ENCODE measurements at places on chromosomes 5 and 9. TPM values are rescaled to one million over a fixed set of nuclear protein-coding genes. Genes with fewer than 3 reads are reported as not detected.

- peaks cover 8% of the 10 kb centered on the region for H3K4me1 ChIP-seq
- no peak overlapping the region for H3K27ac ChIP-seq
- H3K27me3 ChIP-seq: no peaks in the 10 kb centered on the region
- peaks cover 45% of the 10 kb centered on the region for H3K36me3 ChIP-seq
- H3K4me3 ChIP-seq: no peak overlapping the region
- DNase-seq: no peak
Measured at GRCh38 chr5:448061-448765, 5.2 kb downstream of the EXOC3 start.

DNA sequence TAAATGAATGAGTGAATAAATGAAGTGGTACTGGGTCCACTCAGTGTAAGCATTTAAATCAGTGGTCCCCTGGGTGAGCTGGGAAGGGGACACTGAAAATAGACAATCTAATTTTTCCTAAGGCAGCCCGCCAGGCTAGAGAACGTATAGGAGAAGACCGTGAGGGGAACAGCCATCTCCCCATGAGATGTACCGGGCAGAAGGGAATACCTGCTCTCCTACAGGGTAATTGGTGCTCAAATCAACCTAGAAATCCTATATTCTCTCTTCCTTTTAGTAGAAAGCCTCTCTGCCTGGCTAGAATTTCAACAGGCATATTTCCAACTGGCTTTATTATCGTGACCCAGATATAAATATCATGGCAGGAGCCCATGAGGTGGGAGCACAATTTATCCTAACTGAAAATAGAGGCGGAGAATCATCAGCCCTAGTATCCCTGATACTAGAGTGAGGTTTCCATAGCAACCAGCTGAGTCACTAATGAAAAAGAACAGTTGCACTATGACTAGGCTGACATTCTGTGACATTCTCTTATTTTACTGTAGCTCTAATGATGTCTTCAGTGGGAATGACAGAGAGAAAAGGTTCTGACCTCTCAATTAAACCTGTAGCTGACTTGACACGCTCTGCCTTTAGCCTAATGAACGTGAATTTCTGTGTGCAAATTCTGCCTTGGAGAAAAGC is 96.5 kb upstream of the CAST start:
- no peak overlapping the region for H3K4me3 ChIP-seq
- H3K4me1 ChIP-seq: no peaks in the 10 kb centered on the region
- H3K27me3 ChIP-seq: no peaks in the 10 kb centered on the region
- H3K27ac ChIP-seq: no peak overlapping the region

DNA sequence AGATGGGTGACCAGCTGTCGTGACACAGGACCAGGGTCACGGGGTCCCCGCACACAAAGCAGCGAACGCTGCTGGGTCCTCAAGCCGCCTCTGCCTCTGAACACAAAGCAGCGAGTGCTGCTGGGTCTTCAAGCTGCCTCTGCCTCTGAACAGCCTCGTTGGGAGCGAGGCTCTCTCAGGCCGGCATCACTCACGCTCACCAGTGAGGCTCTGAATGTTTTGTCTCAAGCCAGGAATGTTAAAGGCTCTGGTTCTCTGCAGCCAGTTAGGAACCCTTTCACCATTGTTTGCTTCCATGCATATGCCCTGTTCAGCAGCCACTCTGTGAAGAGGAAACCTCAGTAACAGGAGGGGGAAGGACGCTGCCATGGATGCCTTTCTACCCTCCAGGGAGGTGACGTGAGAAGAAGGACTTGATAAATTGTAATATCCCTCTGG is 82.7 kb upstream of the TAF11L2 start:
- no peak overlapping the region for H3K27ac ChIP-seq
- no peaks in the 10 kb centered on the region for H3K36me3 ChIP-seq
- peaks cover 1% of the 10 kb centered on the region for H3K4me1 ChIP-seq
- H3K27me3 ChIP-seq: 0 out of 2 replicates have a peak, but pooled peaks cover 3% of the 10 kb centered on the region

- peak; percentile 21 for DNase-seq
- H3K4me1 ChIP-seq: no peaks in the 10 kb centered on the region
- no peaks in the 10 kb centered on the region for H3K36me3 ChIP-seq
Measured at GRCh38 chr5:90434116-90434714, 24.7 kb upstream of the CETN3 start.

DNA sequence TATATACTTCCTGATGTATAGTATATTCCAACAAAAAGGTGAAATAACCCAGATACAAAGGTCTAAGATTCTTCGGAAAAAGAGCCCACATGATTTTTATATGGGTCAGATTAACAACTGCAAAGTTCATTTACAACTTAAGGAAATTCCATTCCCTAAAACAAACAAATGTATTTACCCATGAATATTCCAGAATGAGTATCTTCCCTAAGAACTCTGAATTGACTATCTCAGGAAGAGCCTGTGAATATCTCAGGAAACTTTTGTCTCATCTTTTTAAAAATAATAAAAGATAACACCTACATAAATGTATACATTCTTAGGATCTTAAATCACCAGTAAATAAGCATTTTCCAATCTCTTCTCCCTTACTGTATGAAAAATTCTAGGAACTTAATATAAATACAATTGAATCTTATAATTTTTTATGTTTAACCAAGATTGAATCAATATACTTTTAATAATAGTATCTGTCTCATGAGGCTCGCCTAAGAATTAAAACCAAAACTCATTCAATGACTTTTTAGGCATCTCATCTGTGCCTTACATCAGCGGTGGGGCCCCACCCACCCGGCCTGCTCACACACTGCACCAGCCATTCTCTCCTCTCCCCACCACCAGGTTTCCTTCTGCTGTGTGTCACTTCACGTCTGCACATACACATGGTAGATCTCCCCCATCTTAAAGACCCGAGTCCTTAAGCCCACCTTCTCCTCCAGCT is 78.1 kb downstream of the RAPGEF1 start:
- no peaks in the 10 kb centered on the region for H3K27me3 ChIP-seq
- no peak for DNase-seq
- no peaks in the 10 kb centered on the region for H3K36me3 ChIP-seq
- H3K27ac ChIP-seq: no peak overlapping the region

DNA sequence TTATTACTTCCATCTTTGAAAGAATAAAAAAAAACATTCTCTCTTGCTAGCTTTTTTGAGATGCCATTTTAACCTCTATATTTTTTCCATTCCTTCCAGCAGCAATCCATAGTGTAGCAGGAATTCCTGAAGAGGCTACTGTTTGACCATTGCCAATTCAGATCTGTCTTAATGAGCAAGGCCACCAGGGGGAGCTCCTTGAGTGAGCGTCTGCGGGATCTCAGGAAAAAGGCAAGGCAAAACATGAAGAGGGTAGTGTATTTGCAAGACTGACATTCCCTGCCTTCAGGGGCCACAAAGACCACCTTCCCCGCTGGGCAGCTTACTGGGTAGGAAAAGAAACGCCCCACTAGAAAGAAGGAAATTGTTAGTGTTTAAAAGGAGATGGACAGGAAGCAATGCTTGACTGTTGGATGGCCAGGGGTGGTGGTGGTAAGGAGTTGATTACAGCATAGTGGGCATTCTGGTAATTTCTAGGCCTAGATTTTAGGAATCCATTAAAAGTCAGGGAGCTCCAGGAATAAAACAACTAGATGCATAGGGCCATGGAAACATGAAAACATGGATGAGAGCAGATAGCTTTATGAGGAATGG is 206.6 kb upstream of the HAPLN1 start:
- peak; percentile 98 for DNase-seq
- H3K4me3 ChIP-seq: no peak overlapping the region
- H3K27ac ChIP-seq: no peak overlapping the region
- H3K36me3 ChIP-seq: no peaks in the 10 kb centered on the region
- no peaks in the 10 kb centered on the region for H3K4me1 ChIP-seq

DNA sequence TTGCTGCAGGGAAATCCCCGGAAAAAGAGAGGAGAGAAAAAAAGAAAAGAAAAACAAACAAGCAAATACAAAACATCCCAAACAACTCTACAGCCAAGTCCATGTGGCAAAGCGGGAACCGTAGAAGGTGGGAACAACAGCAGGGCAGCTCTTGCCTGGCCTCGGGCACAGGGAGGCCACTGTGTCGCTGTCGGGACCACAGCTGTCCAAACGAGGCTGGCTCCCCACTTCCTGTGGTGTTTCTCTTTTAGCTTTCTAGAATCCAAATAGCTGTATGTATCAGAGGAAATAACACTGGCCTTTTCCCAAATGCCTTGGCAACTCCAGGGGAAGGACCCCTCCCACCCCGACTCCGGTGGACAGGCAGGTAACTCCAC is 41.6 kb upstream of the EQTN start:
- no peak overlapping the region for H3K4me3 ChIP-seq
- peaks cover 12% of the 10 kb centered on the region for H3K4me1 ChIP-seq
- no peaks in the 10 kb centered on the region for H3K36me3 ChIP-seq
- no peak for DNase-seq

DNA sequence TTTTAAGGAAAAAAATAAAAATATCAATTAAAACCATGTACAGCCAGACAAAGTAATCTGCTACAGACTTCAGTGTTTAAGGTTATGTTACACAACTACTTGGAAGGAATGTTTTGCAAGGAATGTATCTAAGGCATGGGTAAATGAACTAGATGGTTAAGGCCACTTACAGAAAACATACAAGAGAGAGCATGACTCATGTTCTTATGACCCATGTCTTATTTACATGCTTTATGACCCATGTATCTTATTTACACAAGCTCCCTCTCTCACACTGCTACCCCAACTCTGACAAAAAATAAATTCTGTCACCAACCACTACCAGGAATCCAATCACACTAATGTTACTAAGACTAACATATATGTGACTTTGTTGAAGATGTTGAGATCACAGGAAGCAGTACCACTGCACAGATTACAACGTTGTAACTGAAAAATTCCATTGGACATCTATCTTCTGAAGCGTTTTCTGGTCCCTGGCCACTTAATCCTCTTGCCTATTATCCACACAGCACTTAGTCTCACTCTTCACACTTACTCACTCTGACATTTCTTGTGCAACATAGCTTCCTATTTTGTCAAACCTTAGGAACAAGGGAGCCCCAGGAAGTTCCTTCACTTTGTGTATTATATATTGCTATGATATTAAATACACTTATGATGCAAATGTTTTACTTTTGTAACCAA is 1630.1 kb upstream of the C9orf72 start:
- H3K36me3 ChIP-seq: no peaks in the 10 kb centered on the region
- DNase-seq: no peak
- no peaks in the 10 kb centered on the region for H3K4me1 ChIP-seq
- H3K27me3 ChIP-seq: no peaks in the 10 kb centered on the region

- DNase-seq: no peak
- H3K27me3 ChIP-seq: no peaks in the 10 kb centered on the region
- no peak overlapping the region for H3K27ac ChIP-seq
- no peak overlapping the region for H3K4me3 ChIP-seq
- H3K4me1 ChIP-seq: no peaks in the 10 kb centered on the region
Measured at GRCh38 chr5:11148810-11149539, 387.9 kb upstream of the DAP start.

GRCh38 chr5:142474431-142475094 is 149.7 kb upstream of the SPRY4 start:
- peaks cover 3% of the 10 kb centered on the region for H3K4me1 ChIP-seq
- no peak overlapping the region for H3K27ac ChIP-seq
- H3K27me3 ChIP-seq: no peaks in the 10 kb centered on the region
- no peak for DNase-seq

DNA sequence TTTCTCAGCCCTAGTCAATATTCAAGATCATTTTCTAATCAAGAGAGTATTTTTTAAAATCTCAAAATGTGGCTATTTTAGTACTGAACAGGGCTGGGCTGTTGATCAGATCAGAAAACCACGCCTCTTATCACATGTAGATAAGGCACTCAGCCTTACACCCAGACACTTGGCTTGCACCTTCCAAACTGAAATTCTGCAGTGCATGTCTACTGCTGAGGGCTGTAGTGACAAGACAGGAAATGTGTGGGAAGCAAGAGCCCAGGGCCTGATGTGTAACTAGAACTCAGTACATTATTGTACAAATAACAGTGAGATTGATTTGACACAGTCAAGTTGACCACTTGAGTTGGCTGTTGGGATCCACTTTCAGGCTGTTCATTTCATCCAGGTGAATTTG is 48.6 kb downstream of the UBE2QL1 start:
- H3K27me3 ChIP-seq: no peaks in the 10 kb centered on the region
- no peaks in the 10 kb centered on the region for H3K36me3 ChIP-seq
- H3K4me3 ChIP-seq: no peak overlapping the region
- no peak overlapping the region for H3K27ac ChIP-seq

GRCh38 chr5:1791176-1791575 is 8.5 kb downstream of the MRPL36 start:
- peaks cover 9% of the 10 kb centered on the region for H3K4me1 ChIP-seq
- 0 out of 2 replicates have a peak, but pooled peaks cover under 1% of the 10 kb centered on the region for H3K36me3 ChIP-seq
- no peak overlapping the region for H3K4me3 ChIP-seq
- no peak for DNase-seq

- no peak for DNase-seq
- H3K27me3 ChIP-seq: no peaks in the 10 kb centered on the region
- no peak overlapping the region for H3K4me3 ChIP-seq
Measured at GRCh38 chr9:137804908-137805630, 72.5 kb upstream of the CACNA1B start.

- no peaks in the 10 kb centered on the region for H3K27me3 ChIP-seq
- peaks cover 7% of the 10 kb centered on the region for H3K4me1 ChIP-seq
- H3K27ac ChIP-seq: no peak overlapping the region
- DNase-seq: no peak
- H3K4me3 ChIP-seq: no peak overlapping the region
Measured at GRCh38 chr5:178403351-178403750, 170.7 kb upstream of the PHYKPL start.

DNA sequence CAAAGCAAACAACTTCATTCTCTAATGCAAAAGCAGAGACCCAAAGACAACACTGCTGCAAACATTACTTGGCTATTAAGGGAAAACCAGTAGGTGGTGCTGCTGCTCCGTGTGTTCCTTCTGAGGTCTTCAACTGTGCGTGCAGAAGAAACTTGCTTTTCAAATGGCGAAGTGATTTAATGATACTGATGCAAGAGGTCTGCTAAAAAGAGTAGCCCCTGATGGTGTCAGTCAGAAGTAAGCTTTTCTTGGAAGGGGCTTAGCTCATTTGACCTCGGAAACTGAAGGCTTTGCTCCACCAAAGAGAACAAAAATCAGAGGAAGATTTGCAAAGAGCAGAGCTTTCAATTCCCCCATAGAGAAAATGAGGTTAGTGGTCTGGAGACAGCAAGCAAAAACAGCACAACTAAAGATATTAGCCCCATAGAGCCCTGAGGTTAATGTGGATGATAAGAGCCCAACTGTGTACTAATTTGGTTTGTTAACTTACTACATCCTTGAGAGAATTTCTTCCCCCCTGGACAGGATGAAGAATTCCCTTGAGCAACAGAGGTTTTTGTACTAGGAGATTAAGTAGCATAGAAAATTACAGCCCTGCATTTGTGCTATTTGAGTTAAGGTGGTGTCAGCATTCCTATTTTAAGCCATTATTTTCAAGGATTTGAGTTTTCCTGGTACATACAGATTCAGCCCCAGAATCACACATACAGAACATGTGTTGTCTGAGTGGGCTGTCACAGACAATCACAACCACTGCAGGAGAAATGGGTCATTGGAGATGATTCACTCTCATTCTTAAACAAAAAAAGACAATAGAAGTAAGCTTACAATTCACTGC is 153.2 kb upstream of the C9orf72 start:
- H3K27me3 ChIP-seq: no peaks in the 10 kb centered on the region
- H3K27ac ChIP-seq: no peak overlapping the region
- no peak overlapping the region for H3K4me3 ChIP-seq
- peaks cover 6% of the 10 kb centered on the region for H3K4me1 ChIP-seq

TRIM14 gene
- total RNA-seq: 19.4 TPM

OR13C5 gene
- total RNA-seq: not detected

RGS7BP gene
- 2.3 TPM for total RNA-seq

VCAN gene
- 393 TPM for total RNA-seq

SMAD5 gene
- total RNA-seq: 62.9 TPM

ENDOG gene
- total RNA-seq: 17.5 TPM

CSF1R gene
- not detected for total RNA-seq

SLC34A3 gene
- not detected for total RNA-seq
